Left renal cortex interstitium (tissue), 4 donors: ENCODE measurements at places on chromosomes 11 and 22.
A peak's percentile ranks its signal among the peaks of the same experiment; 100 is the strongest.

- DNase-seq, result no peak
Observed at GRCh38 chr11:86577644-86578636, 94.5 kb downstream of the ME3 start.

DNA sequence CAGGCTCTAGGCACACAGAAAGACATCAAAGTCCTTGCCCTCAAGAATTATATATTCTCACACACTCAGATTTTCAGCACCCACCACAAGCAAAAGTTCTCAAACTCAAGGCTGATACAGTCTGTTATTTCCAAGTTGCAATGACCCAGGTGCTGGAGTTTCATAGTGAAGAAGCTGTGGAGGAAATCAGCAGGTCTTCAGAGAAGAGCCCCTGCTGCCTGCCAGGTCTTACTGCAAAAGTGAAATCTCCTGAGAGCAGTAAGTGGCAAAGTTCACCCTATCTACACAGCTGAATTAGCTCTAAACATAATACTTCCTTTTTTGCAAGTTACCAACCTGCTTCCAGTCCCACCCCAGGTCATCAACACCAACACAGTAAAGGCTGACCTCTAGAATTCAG, 64.6 kb downstream of the RPL27A start:
- no peak for DNase-seq

DNA sequence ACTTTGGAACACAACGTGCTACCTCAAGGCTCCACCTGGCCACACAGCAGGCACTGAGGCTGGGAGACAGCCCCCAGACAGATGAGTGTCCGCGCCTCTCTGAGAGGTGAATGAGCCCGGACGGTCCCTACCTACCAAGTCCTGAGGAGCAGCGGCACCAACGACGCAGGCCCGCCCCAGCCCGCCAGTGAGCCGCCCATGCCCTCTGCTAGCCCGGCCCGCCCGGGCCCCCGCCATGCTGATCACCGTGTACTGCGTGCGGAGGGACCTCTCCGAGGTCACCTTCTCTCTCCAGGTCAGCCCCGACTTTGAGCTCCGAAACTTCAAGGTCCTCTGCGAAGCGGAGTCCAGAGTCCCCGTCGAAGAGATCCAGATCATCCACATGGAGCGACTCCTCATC, at the start of gene DDI1:
DDI1 (plus strand) TSS at position 53 of the 400 bp plus-strand sequence; CDS start at position 236, 183 bp downstream.
- no peak for DNase-seq

DNA sequence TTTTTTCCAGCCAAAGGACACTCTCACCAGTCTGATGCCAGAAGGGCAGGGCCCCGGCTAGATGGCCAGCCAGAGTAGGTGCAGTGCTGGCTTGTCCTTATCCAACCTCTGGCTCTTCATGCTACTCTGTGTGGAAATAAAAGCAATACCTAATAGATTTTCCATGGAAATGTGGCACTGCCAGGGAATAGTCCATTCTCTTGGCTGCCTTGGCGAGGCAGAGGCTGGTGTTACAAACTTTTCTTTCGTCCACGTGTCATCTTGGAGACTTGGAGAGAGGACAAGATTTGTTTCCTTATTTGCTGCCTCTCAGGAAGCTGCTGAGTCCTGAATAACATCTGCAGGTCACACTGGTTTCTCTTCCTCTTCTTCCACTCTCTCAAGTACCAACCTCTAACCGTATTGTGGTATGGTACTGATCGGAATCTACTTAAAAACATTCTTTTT, 17.2 kb upstream of the C1QTNF4 start:
- no peak for DNase-seq

- no peak for DNase-seq
Observed at GRCh38 chr11:36848660-36849059, 250.6 kb upstream of the RAG2 start.

DNA sequence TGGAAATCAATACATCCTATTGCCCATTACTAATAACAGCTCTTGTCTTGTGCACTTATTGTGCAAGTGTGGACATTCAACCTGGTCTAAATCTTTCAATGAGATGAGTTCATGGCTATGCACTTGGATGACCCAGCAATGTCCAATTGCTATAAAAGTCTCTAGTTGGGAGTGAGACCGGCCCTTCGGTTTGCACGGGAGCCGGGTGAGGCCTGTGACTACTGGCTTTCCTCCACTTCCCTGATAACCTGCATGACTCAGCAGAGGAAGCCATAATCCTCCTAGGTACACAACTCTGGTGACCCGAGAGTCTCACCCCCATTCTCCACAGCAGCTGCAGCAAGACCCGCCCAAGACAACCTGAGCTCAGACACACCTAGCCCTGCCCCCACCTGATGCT, 135.9 kb upstream of the PAX6 start:
- DNase-seq, result no peak

GRCh38 chr11:77187776-77188632, 60.0 kb downstream of the MYO7A start:
- peak; percentile 53 for DNase-seq

DNA sequence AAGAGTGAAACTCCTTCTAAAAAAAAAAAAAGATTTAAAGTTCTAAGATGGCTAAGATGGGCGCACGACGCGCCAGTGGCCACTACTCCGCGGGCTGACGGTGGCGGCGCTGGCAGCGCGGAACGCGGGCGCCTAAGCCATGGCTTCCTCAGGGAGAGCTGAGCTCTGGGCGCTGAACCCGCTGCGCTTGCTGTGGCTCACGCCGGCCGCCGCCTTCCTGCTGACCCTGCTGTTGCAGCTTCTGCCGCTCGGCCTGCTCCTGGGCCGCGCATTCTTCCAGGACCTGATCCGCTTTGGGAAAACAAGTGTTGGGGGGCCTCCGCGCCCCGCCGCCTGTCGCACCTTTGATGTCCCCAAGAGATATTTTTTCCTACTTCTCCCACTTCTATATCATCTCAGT, 19.5 kb downstream of the OOSP3 start:
- DNase-seq, result no peak

- DNase-seq, result no peak
Observed at GRCh38 chr11:122048401-122048800, 67.6 kb downstream of the BLID start.

DNA sequence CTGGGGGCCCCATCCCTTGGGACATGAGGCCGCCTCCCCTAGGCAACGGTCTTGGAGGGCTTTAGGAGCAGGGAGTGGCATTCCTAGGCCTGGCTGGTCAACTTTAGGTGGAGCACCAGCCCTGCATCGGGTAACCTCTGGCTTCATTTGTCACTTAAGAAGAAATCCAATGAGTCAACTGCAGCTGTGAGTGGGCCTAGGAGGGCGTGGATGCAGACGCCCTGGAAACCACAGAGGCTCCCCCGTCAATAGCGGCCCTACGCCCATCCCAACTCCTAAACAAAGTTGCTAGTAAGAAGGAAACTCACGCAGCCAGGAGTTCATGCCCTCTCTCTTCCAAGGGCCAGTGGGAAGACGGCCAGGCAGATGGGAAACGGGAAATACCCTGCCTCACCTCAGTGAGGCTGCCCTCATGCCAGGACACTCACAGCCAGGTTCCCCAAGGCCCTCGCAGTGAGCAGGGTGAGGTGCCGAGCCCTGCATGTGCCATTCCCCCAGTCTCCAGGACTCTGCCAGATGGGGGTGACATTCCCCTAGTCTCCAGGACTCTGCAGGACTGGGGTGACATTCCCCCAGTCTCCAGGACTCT, 20.8 kb downstream of the BID start:
- DNase-seq, result no peak

GRCh38 chr22:37742376-37743171, 45.7 kb downstream of the TRIOBP start:
- DNase-seq, result no peak

DNA sequence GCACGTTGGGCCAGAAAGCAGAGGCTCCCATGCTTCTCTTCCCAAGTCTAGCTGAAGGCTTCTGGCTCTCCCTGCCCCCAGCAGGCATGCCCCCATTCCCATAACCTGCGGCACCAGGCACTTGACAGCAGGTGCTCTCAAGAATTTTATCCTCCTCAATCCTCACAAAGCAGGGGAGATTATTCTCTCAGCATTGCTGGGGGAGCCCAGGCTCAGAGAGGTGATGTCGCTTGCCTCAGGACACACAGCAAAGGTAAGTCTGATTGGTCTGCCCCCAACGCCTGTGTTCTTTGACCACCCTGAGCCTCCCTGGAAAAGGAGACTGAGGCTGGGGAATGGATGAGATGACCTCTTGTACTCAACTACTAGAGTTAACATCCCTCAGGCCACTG, 4.8 kb downstream of the TST start:
- no peak for DNase-seq

DNA sequence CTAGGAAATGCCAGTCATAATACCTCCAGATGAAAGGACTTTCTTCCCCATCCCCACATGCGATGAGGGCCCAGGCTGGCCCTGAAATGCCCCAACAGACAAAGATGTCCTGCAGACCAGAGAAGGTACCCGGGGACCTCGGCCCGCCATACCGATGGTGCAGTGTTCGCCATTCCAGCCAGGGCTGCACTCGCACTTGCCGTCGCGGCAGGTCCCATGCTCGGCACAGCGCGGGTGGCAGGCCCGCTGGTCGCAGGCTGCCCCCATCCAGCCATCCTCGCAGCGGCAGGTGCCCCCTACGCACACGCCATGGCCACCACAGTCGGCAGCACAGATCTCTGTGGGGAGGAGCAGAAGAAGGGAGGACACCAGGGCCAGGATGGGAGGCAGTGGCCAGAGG, 212.1 kb upstream of the NARS2 start:
- DNase-seq, result no peak

DNA sequence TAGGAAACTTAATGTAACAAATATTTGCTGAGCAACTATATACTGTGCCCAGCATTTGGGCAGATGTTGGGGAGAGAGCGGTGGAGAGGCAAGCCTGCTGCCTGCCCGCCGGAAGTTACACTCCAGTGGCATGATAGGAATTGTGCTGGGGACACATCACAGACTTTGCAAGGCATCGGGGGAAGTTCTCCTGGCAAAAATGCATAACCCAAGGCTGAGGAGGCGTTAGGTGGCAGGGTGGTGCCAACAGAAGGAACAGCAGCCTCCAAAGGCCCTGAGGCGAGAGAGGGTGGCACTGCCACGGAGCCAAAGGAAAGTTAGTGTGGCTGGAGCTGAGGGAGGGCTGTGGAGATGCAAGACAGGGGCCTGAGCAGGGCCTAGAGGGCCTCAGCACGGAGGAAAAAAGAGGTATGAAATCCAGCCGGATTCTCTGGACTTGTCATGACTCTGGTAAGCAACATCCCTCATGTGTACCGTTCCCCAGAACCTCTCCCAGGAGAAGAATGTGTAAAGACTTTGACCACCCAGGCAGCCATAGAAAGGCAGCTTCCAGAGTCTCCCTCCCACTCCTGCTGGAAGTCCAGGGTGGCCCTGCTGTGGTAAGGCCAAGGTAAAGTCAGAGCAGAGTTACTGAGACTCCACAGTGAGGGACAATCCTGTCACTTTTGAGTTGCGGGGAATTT, 76.1 kb upstream of the RAB1B start:
- DNase-seq, result no peak

- DNase-seq, result peak; percentile 34
Observed at GRCh38 chr11:20337526-20338154, 25.9 kb upstream of the HTATIP2 start.

DNA sequence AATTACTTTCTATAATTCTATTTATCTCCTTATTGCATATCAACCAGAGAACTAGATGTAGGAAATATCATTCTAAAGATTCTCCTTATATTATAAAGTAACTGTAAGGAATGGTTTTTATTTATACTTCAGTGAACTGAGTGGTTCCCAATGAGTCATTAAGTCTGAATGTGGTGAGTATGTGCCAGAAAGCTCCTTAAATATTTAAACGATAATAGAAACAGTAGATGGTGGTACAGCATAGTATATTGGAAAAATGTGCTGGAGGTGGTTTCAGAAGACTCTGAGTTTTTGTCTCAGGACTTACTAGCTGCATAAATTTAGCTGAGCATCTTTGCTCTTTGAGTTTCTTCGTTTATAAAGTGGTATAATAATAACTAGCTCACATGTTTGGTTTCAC, 653.5 kb downstream of the FAM181B start:
- no peak for DNase-seq

GRCh38 chr22:38612217-38613006, 42.4 kb upstream of the DMC1 start:
- DNase-seq, result no peak

DNA sequence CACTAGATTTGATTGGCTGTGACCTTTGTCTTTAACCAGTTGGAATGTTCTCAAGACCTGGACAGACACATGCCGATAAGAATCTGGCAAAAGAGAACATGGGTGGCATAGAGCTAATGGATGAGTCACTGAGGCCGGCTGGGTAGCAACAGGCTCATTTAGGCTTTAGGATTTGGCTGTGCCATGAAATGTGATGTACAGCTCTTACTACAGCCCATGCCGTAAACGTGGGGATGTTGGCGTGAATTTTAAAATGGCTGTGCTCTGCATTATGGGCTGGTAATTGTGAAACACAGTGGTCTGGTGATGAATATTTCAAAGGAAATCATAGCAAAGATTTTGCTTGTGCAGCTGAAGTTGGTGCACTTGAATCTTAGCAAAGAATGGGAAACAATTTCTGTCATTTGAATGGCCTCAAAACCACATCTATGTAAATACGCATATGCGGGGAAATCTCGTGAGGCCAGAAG, 332.4 kb downstream of the TBC1D22A start:
- no peak for DNase-seq

DNA sequence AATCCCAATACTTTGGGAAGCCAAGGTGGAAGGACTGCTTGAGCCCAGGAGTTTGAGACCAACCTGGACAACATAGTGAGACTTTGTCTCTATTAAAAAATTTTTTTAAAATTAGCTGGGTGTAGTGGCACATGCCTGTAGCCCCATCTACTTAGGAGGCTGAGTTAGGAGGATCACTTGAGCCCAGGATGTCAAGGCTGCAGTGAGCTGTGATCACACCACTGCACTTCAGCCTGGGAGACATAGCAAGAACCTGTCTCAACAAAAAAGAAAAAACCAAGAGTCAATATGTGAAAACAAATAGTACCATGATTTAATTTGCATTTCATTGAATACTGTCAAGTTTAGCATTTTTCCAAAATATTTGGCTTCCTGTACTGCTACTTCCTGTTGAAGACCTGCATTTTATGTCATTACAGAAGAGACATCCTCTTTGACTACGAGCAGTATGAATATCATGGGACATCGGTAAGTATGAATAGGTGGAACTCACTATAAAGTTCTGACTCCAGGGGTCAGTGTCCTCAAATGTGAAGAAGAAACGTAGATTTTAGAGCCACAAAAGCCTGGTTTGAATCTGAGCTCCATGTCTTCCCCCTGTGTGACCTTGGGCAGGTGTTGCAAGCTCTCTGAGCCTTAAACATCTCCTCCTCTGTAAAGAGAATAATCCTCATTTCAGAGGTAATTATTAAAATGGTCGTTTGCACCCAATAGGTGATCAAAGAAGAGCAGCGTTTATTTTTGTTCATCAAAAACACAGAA, 16.0 kb downstream of the CDC45 start:
- no peak for DNase-seq
